ENCODE measurements at places on chromosomes 5 and 9. TPM values are rescaled to one million over a fixed set of nuclear protein-coding genes. Genes with fewer than 3 reads are reported as not detected.

- no peak overlapping the region for H3K27ac ChIP-seq
- no peak overlapping the region for H3K4me3 ChIP-seq
- no peaks in the 10 kb centered on the region for H3K27me3 ChIP-seq
- DNase-seq, result no peak
Observed at GRCh38 chr5:179533907-179534306, 16.4 kb upstream of the RUFY1 start.

MCC gene
- 41.3 TPM for total RNA-seq

GRCh38 chr5:137073189-137073588, 425.9 kb downstream of the SPOCK1 start:
- no peaks in the 10 kb centered on the region for H3K4me1 ChIP-seq
- H3K4me3 ChIP-seq, result no peak overlapping the region
- no peaks in the 10 kb centered on the region for H3K36me3 ChIP-seq

DNA sequence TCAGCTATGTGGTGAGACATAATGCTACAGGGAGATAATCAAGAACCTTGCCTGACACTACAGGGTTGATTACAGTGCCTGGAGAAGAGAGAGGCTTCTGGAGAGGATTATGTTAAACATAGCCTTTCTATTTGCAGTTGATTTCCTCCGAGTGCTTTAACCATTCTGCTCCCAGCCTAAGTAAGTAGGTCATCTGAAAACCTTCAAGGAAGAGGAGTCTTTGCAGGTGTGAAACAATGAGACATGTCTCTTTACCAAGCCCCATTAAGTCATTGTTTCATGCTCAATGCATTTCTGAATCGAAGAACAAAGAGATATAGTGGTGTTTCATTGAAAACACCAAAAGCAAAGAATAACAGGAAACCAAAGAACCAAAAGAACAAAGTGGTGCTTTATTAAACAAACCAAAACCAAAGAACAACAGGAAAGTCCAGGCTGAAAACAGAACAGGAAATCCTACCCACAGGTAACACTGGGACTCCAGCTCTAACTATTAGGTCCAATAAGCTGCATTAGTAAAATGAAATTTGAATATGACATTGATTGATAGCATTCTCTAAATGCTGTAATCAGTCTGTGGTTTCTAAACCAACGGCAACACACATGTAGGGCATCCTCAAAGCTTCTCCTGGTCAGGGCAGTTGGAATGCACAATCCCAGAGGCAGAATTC, 113.3 kb upstream of the SPATA31D4 start:
- no peak for DNase-seq
- peaks cover 2% of the 10 kb centered on the region for H3K4me1 ChIP-seq
- no peaks in the 10 kb centered on the region for H3K27me3 ChIP-seq
- no peaks in the 10 kb centered on the region for H3K36me3 ChIP-seq
- no peak overlapping the region for H3K27ac ChIP-seq
